Cerebellar nuclear complex (tissue), 1 donor: ENCODE measurements at places on chromosomes 6 and 20.

DNA sequence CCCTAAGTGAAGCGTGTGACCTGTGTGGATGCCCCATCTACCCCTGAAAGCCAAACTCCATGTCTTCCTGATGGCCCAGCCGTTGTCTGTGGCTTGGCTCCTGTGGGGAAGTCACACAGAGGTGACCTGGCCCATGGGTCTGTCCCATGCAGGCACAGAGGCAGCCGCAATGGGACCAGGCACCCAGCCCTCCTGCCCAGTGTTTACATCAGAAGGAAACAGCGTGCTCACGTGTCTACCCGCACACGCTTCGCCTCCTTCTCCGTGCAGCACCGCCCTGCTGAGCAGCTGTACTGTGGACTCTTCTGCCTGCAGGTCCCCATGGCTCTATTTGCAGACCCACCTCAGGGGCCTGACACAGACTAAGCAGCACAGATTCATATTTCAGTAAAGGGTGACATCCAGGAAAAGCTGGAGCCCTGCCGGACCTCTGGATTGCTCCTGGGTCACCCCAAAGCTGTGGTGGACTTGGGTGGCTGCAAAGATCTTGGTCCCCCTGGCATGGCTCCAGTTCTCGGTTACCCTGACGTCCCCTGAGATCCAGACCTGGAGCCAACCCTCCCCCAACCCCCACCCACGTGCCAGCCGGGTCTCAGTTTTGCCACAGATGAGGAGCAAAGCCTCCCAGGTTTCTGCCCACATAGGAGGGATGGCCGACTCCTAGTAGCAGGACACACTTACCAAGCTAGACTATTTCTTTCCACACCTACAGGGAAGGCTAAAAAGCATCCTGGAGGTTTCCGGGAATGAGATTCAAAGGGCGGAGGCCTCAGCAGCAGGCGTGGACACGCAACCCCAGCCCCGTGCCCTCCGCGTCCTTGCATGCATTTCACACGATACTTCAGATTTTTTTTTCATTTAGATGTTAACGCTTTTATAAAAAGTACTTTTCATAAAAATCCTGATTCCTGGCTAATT, 120.3 kb downstream of the CDH4 start:
- DNase-seq = no peak

DNA sequence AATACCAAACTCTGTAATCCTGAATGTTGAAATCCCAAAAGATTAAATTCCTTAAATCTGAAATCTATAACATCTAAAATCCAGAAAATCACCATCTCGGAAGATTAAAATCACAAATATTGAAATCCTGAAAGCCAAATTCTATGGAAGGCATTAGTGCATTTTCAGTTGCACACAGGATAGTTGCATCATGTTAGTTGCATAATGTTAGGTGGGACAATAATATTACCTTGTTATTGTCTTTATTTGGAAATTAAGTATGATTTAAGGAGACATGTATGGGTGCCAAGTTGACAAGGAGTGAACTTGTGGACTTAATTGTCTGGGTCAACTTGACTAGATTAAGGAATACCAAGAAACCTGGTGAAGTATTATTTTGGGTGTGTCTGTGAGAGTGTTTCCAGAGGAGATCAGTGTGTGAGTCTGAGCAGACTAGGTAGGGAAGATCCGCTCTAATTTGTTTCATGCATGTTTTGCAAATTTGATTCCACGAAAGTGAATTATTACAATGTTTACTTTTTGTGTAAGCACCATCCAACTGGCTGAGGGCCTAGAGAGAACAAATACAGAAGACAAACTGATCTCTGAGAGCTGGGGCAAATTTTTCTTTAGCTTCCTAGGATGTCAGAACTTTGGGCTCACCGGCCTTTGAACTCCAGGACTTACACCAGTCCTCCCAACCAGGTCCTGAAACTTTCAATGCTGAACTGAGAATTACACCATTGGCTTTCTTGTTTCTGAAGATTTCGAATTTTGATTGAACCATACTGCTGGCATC, 545.1 kb upstream of the IRAK1BP1 start:
- no peak for DNase-seq

- peak; percentile 0 for DNase-seq
Measured at GRCh38 chr6:80197474-80197873, 91.0 kb downstream of the BCKDHB start.

- no peak for DNase-seq
Measured at GRCh38 chr6:16243055-16243454, 4.7 kb downstream of the GMPR start.

DNA sequence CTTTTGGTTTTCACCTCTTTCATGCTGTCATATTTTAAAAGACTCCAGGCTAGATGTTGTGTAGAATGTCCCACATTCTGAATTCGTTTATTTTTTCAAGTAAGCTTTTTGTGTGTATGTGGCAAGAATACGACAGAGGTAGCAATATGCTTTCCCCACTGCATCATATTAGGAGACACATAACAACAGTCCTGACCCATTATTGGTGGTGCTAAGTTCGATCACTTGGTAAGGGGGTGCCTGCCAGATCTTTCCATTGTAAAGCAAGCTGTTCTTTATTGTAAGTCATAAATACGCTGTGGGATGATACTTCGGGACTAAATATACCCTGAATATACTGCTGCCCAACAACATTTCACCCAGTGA, 588 bp upstream of the NCOA3 start:
- DNase-seq = no peak

DNA sequence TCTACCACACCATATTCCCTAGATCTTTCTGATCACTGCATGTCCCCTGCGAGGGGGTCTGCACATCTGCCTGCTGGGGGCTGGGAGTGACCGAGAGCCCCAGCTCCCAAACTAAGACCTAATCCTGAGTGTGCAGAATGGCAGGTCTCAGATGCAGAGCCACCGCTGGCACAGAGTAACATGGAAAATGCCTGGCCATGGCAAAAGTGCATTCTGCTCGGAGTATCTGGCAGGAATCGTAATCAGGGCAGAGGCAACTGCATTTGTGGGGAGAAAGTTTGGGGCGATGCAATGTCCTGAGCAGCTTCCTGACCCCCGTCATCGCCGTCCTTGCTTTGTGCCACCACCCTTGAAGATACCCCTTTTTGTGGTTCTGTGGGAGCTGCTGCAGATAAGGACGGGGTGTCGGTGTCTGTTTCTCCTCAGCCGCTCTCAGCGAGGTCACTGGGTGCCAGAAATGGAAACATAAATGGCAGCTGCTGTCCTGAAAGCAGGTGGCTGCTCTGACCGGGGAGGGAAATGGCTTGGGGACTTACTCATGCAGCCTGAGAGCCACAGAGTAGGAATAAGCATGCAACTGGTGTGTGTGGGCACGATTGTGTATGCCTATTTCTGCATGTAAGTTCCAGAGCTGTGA, 157.9 kb downstream of the LY86 start:
- DNase-seq = no peak

DNA sequence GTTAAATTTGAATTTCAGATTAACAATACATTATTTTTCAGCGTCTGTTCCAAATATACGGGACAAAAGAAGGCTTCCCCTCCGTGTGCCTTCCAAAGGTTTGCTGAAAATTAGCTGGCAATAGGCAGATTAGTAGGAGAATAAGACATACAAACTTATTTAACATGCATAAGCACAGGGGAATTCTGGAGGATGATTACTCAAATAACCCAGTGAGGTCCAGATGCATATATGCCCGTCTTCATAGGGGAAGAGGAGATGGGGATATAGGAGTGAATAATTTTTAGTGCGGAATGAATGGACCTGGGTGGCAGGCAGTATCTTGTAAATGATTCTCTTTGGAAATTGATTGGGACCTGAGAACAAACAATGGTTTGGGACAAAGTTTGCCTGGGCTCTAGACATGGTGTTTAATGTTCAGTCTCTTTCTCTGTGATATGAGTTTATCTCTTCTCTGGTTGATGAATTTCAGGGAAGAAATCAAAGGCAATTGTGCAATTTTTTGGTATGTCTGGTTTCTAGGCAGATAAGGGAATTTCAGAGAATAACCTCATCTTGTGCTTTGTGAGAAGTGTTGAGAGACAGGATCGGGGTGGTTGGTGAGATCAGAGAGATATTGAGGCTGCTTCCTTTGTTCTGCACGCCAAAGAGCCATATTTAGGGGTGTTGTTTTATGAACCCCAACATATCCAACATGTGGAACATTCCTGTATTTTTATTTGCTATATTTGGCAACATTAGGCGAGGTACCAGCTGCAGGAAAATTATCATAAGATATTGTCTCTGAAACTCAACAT, 63.7 kb downstream of the MKKS start:
- DNase-seq = no peak

DNA sequence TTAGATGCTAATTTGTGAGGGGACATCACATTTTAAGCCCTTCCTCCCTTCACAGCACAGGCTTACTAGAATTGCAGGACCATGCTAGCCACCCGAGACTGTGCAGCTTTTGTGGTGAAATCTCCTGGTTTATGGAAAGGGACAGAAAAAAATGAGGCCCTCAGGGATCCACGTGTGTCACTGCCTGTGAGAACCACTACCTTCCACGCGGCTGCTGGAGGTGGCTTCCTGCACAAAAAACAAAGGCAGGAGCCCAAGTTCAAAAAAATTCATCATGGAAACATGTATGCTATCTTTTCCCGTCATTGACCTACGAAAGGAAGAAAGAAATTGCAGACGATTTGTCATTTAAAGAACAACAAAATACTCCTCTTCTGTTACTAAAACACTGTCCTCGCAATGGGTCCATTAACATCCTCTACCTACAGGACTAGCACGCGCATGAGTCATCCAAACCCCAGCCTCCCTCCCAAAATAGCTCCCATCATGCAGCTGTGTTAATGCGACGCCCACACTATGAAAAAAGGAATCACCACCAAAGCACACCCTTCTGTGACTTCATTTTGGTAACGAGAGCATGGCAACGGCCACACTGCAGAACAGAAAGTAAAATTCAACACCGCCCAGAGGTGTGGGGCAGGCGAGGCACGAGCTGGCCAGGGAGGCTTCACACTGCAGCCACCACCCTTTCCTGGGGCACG, 45.7 kb downstream of the RAMACL start:
- DNase-seq = no peak
